Activated T-cell treated with anti-CD3 and anti-CD28 coated beads, Interleukin-2, amount 50 U/mL, for 48 hours (primary cell): ENCODE measurements at places on chromosomes 5 and 9.

GRCh38 chr5:127615916-127616315 lies 33.0 kb upstream of the CTXN3 start:
- DNase-seq = no peak

DNA sequence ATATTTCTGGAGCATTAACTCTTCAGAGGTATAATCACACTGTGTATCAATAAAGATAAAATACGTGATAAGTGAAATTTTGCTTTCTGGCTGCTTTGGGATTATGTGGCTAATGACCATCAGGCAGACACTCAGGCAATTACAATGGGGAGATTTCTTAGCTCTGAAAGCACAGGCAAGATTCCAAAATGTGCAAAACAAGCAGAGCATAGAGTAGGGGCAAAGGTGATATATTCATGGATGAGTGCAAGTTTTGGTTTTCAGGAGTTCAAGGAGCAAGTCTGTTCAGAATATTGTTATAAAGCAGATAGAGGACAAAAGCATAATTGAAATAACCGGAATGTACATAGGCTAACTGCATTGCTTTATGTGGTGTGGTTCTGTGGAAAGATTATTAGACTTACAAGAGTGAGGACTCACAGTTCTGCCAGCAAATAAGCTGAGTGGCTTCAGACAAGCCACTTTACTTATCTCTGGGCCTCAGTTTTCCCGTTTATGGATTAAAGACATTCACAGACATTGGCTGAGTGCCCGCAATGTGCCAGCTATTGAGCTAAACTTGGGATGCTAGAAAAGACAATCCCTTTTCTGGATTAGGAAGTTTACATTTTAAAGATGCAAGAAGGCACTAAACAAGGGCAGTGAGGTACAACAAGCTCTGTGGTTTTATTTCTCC lies 945.6 kb upstream of the ARRDC3 start:
- DNase-seq = no peak

- DNase-seq = no peak
Measured at GRCh38 chr5:139717221-139717620, 69.1 kb downstream of the CXXC5 start.

DNA sequence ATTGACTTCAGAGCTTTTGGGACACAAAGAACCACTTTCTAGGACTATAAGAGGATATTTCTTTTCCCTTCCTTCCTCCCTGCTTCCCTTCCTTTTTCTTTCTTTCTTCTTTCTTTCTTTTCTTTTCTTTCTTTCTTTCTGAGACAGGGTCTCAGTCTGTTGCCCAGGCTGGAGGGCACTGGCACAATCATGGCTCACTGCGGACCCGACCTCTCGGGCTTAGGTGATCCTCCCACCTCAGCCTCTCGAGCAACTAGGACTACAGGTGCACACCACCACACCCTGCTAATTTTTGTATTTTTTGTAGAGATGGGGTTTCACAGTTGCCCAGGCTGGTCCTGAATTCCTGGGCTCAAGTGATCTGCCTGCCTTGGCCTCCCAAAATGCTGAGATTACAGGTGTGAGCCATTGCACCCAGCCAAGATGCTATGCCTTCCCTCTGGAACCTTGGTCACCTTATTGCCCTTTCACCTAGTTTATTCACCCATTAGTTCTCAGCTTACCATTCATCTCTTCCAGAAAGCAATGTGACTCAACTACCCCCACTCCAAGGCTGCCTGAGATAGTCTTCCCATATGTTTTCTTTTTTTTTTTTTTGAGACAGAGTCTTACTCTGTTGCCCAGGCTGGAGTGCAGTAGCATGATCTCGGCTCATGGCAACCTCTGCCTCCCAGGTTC lies 10.1 kb downstream of the PLIN2 start:
- DNase-seq = no peak

DNA sequence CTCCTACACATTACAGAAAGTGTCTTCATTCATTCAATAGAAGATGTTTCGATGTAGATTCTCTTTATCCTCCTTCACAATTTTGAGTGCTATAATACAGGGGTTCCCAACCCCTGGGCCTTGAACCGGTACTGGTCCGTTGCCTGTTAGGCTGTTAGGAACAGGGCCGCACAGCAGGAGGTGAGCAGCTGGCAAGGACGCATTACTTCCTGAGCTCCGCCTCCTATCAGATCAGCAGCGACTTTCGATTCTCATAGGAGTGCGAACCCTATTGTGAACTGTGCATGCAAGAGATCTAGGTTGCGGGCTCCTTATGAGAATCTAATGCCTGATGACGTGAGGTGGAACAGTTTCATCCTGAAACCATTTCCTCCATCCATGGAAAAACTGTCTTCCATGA lies 153.0 kb upstream of the SMC2 start:
- DNase-seq = no peak

- DNase-seq = no peak
Measured at GRCh38 chr5:147673266-147673665, 109.3 kb downstream of the JAKMIP2 start.

DNA sequence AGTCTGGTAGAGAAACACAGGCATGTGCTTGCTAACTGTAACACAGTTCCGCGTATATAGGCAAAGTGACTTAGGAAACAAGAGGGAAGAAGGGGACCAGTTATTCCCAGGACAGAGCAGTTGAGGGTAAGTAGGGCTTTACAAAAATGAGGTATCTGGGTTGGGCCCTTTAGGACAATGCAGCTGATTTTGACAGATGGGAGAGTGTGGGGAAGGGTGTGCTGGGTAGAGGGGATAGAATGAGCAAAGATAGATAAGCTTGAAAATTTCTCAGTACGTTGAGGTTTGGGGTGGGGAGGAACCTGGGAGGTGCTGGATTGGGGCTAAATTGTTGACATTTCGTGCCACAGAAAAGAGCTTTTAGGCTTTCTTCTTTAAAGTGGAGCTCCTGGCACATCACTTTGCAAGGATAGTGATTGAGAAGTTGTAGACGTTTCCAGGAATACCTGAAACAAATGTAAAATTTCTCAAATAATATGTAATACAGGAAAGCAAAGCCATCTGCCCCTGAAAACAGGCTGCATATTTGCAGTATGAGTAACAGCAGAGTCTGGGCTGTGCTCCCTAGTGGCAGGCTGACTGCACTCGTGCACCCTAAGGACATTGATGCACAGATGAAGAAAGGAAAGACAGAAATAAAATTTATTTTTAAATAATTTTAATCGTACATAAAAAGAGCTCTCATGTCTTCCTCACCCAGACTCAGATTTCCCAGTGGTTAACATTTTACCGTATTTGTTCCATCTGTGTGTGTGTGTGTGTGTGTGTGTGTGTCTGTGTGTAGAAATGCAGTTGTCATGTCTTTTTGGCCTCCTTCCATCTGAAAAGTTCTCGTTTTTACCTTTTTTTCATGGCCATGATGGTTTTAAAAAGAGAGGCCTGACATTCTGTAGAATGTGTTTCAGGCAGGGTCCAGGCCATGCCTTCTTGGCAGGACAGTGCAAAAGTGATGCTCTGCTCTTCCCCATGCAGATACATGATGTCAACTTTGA lies 144.9 kb upstream of the DMRT1 start:
- no peak for DNase-seq

GRCh38 chr5:80736730-80737129 lies 81.9 kb upstream of the DHFR start:
- DNase-seq = no peak

DNA sequence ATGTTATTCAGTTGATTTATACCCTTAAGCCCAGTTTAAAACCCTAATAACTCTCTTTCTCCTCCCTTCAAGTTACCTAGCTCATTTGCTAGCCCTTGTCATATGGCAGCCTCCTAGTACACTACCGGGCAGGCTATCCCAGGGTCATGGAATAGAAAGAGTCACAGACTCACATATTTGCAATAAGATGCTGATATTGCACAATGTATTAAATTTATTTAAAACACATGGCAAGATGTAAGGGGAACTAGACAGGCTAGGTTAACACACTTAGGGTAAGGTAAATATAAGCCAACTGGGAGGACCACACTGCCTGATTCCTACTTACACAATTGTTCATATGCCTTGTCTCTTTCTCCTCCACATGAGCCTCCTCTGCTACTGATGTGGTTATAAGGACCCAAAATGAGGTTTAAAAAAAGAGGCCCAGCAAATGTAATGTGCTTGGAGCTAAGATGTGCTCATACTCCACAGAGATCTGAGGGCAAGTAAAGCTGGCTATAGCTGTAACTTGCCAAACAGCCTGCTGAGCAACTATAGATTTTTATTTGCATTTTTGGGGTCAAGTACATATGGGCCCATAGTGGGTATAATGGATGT lies 130.0 kb downstream of the ENC1 start:
- no peak for DNase-seq

DNA sequence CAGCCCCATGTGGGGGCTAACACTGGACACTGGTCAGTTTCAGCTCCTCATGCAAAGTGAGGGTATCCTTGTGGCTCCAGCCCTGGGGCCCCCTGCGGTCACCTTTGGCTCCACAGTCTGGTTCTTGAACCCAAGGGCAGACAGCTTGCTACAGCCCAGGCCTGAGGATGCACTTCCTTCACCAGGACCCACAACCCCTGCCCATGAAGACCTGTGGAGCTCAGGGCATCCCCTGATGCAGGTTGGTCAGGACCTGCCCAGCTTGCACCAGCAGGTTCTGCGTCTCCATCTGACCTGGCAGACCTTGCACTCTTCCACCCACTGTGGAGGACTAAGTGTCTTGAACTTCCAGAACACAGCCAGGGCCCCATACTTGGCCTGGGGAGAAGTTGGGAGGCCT lies 3.7 kb upstream of the MRNIP start:
- no peak for DNase-seq

DNA sequence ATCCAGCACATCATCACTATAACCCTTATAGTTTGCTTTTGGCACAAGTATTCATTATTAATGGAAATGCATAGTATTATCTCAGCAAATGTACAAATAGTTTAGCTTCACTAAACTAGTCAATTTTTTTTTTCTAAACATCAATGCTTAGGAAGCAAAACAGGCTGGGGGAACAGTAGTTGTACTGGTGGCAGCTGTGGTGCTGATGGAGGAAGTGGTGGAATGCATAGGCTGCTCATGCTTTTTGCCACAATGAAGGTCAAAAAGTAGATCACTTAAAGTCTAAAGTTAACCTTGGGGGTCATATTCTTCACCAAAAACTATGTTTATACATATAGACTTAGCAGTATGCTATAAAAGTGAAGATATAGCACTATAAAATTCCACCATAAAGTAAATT lies 36.3 kb upstream of the CDKN2B start:
- DNase-seq = no peak

DNA sequence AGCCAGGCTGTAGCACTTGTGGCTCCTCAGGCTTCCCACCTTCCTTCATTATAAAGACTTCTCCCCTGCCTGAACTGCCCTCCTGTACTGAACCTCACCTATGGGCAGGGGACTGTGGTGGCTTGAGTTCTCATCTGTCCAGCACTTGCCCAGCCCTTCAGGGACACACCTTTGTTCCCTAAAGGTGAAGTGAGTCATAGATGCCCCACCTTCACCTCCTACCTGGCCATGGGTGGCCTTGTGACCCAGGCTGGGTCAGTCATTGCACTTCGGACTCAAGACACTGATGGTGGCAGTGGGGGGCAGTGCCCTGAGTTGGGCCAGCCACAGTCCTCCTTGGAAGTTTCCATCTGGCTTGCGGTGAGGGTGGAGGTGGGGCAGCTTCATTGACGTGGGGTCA lies 26.1 kb upstream of the PSD2 start:
- no peak for DNase-seq

DNA sequence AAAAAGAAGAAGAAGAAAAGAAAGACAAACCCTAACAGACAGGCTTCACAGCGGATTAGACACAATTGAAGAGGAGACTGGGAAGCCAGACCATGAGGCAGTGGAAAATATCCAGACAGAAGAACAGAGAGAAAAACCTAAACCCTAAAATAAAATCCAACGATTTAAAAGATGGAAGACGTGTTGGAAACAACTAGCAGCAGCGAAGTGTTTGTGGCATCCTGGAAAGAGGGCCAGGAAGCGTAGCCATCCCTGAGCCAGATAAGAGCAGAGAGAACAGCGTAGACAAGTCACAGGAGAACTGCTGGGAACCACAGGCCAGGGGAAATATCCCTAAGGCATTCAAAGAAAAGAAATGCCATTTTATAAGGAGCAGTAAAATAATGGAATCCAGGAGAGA lies 39.7 kb upstream of the NKD2 start:
- no peak for DNase-seq

GRCh38 chr9:96859461-96860198 lies 5.3 kb upstream of the ZNF782 start:
- no peak for DNase-seq

- DNase-seq = no peak
Measured at GRCh38 chr5:15501091-15501791, 1.3 kb downstream of the FBXL7 start.
